ENCODE measurements at places on chromosomes 5 and 9.

- DNase-seq = no peak
Observed at GRCh38 chr9:27362447-27363210, 65.7 kb upstream of the EQTN start.

DNA sequence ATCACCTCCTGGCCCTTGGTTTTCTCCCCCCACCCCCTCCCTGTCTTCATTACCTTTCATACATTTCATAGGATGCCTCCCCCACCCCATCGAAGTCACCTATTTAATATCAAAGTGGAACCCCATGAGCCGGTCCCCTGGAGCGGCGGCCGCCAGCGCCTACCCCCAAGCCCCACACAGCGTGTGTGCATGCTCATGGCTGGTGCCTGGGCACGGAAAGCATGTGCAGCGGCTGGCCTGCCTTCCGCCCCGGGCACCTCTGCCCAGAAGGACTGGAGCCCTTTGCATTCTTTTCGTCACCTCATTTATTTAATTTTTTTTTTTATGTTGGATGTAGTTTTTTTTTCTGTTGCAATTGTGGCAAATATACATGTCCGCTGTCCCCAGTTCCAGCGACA is 116.2 kb downstream of the WNK2 start:
- DNase-seq = no peak

GRCh38 chr9:124218987-124219461 is 38.7 kb upstream of the NEK6 start:
- no peak for DNase-seq

- DNase-seq = no peak
Observed at GRCh38 chr5:132540764-132541163, 2.6 kb downstream of the IL5 start.

DNA sequence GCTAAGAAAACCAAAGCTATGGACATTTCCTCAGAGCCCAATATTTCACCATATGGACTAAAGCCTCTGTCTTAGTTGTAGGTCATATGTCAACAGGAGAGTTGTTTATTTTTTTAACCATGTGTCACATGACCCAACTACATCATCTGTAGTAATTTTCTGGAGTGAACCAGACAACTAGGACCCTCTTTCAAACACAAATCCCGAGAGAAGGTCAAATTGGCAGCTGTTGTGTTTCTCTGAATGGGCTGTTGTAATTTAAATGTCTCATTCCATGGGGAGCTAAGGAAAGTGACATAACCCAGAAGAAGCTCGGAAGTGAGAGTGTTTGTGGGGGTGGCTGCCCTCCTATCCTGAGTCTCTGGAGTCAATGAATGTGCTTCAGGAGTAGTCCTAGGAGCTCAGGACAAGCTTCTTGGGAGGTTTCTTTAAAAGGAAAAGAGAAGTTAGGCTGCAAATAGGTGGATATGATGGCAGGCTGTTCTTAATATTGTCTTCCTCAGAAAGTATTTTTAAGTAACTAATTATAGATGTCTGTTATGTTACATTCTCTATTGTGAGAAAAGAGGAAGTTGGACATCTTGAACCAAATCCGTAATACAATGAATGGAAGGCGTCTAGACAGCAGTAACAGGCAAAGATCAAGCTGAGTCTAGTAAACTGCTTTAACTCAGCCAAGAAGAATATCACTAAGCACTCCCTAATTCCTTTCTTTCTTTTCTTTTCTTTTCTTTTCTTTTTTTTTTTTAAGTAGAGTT is 50.1 kb downstream of the TMEM167A start:
- no peak for DNase-seq

DNA sequence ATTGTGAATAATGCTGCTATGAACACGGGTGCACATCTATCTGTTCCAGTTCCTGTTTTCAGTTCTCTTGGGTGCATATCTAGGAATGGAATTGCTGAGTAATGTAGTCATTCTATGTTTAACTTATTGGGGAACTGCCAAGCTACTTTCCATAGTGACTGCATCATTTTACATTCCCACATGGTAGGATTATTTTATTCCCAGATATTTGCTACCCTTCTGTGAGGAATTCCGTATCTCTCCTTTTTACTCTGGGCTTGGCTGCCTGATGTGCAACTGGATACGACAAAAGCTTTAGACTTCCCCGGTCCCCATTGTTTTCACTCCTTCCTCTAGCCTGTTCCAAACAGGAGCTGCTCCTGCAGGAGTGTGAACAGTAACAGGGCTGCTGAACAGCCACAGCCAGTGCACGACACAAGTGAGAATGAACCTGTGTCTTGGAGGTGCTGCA is 7.2 kb downstream of the TAS2R1 start:
- peak; percentile 93 for DNase-seq

DNA sequence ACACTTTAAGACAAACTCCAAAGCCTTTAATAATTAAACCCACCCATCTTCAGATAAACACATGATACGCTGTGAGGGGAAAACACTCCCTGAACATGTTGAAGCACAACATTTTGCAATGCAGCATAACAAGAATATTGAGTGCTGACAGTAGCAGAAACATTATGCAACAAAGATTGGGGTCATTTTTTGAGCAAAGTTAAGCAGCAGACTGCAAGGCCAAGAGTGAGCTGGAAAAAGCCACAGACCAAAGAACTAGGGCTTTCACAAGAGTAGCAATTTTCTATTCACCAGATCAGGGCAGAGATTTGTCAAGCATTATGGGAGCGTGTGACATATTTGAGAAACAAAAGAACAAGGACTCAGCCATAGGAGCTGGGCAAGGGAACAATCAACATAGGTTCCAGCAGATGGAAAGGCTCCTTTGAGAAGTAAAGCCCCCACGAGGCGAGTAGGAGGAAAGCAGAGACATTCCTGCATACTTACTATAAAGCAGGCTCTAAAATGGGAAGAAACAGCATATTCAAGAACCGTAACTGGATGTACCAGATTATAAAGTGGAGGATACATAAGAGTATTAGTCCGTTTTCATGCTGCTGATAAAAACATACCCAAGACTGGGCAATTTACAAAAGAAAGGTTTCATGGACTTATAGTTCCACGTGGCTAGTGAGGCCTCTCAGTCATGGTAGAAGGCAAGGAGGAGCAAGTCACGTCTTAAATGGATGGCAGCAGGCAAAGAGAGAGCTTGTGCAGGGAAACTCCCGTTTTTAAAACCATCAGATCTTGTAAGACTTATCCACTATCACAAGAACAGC is 4.8 kb upstream of the TTC23L start:
- no peak for DNase-seq

- no peak for DNase-seq
Observed at GRCh38 chr5:142876817-142877216, 106.6 kb downstream of the ARHGAP26 start.

- DNase-seq = peak; percentile 2
Observed at GRCh38 chr5:31196309-31196708, 2.8 kb downstream of the CDH6 start.

- DNase-seq = peak; percentile 26
Observed at GRCh38 chr9:36738318-36738976, 165.8 kb downstream of the MELK start.

- no peak for DNase-seq
Observed at GRCh38 chr5:94736498-94736897, 118.0 kb downstream of the SLF1 start.

DNA sequence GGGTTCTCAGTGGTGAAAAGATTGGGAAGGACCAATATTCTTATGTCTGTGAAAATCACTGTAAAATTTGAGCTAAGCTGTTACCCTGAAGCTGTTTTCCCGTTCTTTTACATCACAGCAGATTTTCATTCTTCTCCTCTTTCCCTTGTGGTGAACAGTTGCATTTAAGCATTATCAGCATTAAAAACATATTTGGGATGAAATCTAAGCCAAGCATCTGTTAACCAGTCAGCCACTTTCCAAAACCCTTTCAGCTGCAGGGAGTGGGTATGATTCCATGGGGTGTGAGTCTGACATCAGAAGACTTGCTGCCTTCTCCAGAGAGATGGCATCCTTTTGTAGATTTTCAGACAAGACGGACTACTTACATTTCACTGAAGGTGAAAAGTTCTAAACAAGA is 97.2 kb downstream of the TRIO start:
- DNase-seq = peak; percentile 77

DNA sequence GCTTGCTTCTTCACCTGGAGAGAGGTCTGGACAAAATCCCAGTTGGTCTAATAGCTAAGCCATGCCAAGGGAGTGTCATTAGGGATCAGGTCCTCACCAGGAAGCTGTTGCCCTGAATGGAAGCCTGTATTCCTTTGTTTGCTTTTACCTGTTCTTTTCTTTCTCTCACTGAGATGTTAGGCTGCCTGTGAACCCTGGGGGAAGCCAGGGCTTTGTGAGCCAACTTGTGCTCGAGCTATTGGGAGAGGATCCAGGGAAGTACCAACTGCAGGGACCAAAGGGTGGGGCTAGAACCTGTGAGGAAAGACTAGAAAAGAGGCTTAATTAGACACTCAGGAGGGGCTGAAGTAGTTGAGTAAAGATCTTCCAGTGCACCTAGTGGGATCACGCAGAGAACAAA is 451.2 kb upstream of the TLE4 start:
- no peak for DNase-seq

DNA sequence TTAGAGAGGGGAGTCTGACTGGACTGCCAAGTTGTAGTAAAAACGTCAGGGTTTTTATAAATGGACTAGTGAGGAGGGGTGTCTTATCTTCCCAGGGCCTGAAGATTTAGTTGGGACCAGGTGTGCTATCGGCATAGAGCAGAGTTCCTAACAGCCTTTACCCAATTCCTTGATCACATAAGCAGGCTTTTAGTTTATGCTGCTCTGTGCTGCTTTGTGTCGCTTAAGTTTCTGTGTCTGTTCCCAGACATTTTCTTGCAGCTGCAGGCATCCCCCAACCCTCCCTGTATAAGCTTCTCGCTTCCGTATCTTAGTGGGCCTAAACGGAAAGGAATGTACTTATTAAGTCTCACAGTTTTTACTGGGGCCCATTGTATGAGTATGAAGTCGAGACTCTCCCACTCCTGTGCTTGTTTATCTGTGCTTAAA is 2.6 kb upstream of the SMC5 start:
- peak; percentile 91 for DNase-seq

DNA sequence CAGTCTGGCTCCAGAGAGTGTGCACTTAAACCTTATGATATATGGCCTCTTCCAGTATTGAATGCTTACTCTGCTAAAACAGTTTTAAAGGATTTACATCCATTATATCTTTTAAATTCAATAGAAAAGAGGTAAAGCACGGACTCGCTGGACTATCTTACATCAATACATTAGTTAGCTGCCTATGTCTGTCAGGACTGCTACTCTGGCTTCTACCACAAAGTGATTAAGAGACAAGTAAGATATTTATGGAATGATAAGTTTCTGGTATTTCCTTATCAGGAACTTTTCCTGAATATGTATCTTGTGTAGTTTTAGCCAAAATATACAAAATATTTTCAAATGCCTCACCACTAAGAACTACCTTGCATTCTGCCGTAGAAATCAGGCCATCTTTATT is 295.1 kb downstream of the ISL1 start:
- DNase-seq = peak; percentile 0

DNA sequence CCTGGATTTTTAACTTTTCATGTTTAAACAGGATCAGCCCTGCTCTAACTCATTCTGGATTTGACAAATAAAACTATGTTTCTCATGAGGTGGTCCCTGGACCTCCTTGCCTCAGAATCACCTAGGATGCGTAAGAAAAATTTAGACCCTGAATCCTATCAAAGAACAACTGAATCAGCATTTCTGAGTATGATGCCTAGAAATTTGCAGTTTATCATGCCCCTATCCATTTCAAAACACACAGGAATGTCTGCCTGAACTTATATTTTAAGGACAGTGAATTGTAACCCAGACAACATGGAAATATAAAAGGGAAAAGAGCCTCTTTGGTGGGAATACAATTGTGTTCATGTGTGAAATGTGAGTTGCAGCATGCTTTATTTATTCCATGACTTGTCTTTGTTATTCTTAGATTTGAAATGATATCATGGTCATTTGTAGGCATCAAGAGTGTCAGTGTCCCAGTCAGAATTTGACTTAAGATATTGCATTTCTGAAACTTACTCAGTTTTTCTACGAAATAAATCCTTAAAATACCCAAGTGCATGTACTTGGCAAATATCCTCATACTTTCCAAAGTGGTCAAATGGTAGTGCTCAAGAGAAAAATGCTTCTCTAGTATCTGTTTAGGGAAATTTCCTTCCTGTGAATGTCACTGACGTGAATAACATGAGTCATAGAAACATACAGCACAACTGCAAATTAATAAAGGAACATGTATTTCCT is 144.3 kb downstream of the GIN1 start:
- peak; percentile 59 for DNase-seq

- DNase-seq = no peak
Observed at GRCh38 chr9:89825669-89826068, 220.9 kb downstream of the GADD45G start.

GRCh38 chr5:159497221-159497620 is 166.9 kb upstream of the IL12B start:
- peak; percentile 10 for DNase-seq

GRCh38 chr5:169094586-169095409 is 206.1 kb downstream of the SLIT3 start:
- DNase-seq = peak; percentile 62

DNA sequence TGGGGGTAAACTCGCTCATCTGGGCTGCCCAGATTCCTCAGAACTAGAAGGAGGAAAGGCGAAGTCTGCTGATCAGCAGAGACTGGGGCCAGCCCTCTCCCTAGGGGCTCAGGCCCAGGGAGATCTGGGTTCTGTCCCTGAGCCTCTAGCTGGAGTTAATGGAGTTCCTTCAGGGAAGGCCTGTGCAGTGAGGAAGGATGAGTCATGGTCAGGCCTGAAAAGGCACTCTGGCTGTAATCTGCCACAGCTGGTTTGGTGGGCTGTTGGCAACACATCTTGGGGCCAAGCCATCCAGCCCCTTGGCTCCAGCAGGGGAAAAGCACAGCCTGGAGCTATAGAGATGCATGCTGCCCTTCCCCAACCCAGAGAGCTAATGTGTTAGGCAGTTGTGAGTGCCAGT is 459.6 kb downstream of the PRELID2 start:
- DNase-seq = no peak

Data from fibroblast of upper back skin (primary cell).